Esophagus muscularis mucosa (tissue), 4 donors: ENCODE measurements at places on chromosomes 5 and 9. TPM values are rescaled to one million over a fixed set of nuclear protein-coding genes. Genes with fewer than 3 reads are reported as not detected.

Gene FAM200C
- 4.1 TPM for total RNA-seq

DNA sequence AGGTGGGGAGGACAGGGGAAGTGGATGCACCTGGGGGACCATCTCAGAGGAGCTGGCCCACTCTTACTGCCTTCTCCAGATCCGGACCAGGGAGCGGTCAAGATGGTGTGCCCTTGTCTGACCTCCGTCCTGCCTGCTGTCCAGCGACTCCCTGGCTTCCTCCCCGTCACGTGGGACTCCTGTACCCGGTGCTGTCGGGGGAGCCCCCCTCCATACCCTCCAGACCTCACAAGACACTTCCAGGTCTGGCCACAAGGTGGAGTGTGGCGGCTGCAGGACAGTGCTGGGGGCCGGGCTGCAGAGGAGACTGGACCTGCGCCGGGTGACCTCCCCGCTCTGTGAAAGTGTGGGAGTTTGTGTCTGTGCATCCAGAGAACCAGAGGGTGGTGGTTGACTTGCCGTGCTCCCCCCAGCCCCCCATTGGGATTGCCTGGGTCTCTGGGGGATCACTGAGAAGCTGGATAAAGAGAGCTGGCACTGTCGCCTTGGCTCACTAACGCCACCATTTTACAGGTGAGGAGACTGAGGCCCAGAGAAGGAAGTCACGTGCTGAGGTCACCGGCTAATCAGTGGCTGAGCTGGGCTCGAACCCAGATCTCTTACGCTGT is 1.9 kb upstream of the CRB2 start:
- no peak overlapping the region for H3K4me3 ChIP-seq
- no peak overlapping the region for H3K27ac ChIP-seq
- DNase-seq = no peak
- no peaks in the 10 kb centered on the region for H3K36me3 ChIP-seq
- peaks cover 6% of the 10 kb centered on the region for H3K4me1 ChIP-seq
- no peaks in the 10 kb centered on the region for H3K27me3 ChIP-seq

Gene ADCY2
- total RNA-seq = 4.8 TPM

- no peak overlapping the region for H3K27ac ChIP-seq
- H3K4me1 ChIP-seq = no peaks in the 10 kb centered on the region
- no peaks in the 10 kb centered on the region for H3K27me3 ChIP-seq
- H3K36me3 ChIP-seq = peaks cover 4% of the 10 kb centered on the region
These were observed 91.6 kb downstream of the CFAP90 start for GRCh38 chr5:7759257-7759871.

- H3K4me3 ChIP-seq = no peak overlapping the region
- H3K27me3 ChIP-seq = no peaks in the 10 kb centered on the region
- no peak for DNase-seq
These were observed 15.8 kb downstream of the CDC25C start for GRCh38 chr5:138315751-138316278.

DNA sequence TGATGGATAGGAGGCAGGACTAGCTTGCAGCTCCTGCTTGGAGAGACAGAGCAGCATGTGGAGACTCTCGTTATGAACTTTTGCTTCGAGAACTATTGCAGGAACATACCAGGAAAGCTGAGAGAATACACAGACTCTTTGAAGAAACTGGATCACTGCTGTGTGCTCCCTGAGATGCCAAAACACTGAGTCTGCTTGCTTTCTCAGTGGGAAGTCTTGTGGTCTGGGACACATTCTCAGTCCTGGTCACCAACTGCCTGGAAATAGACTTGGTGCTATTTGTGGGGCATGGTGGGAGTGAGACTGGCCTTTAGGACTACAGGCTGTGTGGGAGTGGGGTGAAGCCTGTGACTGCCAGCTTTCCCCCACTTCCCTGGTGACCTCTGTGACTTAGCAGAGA is 252.6 kb downstream of the MED10 start:
- H3K27me3 ChIP-seq = no peaks in the 10 kb centered on the region
- H3K4me3 ChIP-seq = no peak overlapping the region
- H3K36me3 ChIP-seq = no peaks in the 10 kb centered on the region
- no peaks in the 10 kb centered on the region for H3K4me1 ChIP-seq
